ENCODE measurements at places on chromosomes 12 and 14.

DNA sequence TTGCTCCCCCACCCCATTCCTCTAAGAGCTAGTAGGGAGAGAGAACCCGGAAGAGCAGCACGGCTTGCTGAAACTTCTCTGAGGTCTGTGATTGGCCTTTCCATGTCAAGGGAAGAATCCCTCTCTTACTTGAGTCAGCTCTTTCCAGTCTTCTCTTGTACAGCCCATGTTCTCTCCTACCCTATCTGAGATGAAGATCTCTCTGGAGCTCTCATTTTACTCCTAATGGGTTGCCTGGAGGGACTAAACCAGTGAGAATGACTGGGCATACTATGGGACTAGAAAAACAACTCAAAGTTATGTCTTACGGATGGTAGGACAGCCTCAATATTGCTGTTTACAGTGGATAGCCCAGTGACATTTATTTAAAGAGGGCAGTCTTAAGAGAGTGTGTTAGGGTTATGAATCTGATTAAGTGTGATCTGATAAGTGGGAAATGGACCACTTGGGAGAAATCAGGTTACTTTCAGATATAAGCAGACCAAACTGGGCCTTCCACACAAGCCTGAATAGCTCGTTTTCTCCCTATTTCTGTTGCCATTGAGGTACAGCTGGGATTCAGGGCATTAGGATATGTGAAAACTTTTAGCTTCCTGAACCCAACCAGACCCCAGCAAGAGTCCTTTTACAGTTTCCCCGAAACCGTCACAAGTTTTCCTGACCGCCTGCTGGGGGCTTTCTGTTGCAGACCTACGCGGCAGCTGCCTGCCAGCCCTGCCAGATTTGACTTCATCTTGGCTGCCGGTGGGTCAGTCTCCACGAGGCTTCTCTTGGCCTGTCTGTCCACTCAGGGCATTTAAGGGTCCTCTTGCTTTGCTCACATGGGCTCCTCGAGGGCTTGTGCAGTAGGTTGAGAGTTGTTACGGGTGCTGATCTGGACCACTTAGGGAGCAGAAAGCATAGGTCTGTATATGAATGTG is 16.9 kb downstream of the ETV6 start:
- no peak for DNase-seq

DNA sequence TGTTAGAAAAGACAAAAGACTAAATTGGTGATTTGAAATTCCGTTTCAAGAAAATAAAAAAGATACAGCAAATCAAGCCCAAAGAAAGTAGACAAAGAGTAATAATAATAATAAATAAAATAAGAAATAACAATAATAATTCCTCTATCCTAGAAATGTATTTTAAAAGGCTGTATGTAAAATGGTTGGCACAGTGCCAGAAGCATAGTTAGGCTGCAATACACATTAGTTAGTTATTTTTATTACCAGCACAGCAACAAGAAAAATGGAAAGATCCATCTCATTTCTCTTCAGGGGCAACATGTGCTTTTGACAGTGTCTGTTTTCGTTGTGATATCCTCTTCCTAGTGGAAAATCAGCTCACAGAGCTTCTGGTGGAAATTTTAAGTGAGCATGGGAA is 174.1 kb upstream of the TMTC1 start:
- DNase-seq: peak; percentile 16

DNA sequence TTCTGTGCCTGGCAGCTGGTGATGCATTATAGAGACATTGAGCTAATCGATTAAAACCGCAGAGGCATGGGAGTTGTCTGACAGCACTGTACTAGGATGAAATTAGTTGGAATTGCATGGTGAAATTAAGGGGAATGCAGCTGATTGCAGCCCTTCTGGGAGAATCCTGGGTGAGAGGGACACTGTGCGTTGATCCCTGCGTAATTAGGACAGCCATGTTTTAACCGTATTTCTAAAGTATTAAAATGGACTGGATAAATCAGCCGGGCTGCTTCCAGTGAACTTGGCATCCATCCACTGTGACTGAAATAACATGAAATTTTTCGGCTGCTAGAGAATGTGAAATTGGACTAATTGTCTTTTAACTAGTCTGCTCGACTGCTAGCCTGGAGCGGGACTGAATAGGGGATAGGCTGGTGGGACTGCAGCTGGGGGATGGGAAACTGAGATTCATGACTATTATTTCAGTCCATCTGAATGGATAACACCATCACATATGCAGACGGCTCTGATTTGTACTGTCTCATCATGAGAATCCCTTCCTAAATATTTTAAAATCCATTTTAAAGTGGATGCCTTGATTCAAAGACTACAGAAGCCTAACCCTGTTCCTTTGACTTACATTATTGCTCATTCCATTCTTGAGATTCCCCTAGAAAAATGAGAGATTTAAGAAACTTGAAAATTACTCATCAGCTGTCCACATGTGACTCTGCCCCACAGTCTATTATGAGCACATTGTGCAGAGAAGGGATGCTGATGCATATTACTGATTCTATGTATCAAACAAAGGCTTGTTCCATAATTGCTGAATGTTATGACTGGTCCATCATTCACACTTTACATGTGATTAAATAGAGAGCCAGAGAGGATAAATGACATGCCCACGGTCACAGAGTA is 343.9 kb downstream of the NPAS3 start:
- no peak for DNase-seq

GRCh38 chr12:25684070-25684469 is 131.0 kb upstream of the LMNTD1 start:
- no peak for DNase-seq

DNA sequence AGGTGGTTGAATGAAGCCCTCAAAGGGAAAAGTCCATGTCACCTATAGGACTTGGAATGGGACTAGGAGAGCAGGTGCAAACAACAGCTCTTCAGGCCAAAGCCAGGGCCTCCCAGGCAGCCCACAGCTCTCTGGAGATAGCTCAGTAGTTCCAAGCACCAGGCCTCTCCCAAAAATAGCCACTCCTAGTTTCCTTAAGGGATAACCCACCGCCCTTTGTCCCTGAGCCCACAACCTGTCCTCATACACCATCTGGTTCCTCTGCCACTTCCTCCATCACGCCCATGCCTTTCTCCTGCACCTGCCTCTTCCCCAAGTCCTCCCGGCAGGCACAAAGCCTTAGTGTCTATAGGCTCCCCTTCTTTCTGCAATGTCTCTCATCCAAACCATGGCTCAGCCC is 2.1 kb downstream of the RAB15 start:
- DNase-seq: no peak

- DNase-seq: no peak
These were observed 20.3 kb downstream of the HEBP1 start for GRCh38 chr12:12979731-12980259.
